Left renal pelvis (tissue), 4 donors: ENCODE measurements at places on chromosomes 5 and 9. TPM values are rescaled to one million over a fixed set of nuclear protein-coding genes. Genes with fewer than 3 reads are reported as not detected.
A peak's percentile ranks its signal among the peaks of the same experiment; 100 is the strongest.

The PLEKHG4B gene
- polyA plus RNA-seq: 17.1 TPM

The ALDOB gene
- polyA plus RNA-seq: 689 TPM

The LECT2 gene
- polyA plus RNA-seq: 1.3 TPM

The BTNL3 gene
- 0.10 TPM for polyA plus RNA-seq

DNA sequence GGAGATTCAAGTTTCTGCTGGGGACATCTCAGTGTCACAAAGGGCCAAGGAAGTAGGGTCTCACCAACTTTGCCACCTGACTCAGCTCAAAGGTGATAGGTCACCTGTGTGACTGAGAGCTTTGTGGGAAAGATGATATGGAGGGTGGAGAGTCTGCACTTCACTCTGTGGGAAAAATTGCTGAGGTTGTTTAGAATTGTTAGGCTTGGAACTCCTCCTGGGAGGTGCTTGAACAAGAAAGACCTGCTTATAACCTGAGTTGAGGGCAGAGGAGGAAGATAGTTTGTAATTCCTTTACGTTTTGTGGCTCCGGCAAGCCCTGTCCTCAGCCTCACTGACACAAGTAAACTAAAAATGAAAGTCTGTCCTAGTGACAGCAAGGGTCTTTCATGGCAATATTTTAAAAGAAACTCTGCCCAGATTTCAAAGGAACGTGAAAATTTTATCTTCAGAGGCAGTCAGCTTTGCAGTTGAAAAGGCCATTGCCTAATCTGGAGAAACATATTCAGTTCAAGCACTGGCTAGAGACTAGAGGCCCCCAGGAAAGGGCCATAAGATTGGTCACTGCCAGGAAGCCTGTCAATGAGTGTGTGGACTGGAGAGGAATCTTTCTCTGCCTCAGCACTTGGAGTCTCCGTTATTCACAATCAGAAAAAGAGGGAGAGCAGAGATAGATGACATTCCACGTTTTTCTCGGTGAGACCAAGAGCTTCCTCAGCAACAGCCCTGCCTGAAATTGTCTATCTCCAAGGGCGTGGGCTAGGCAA, 23.2 kb downstream of the PCDHAC2 start:
- DNase-seq: no peak

GRCh38 chr5:132674671-132675506, 1.1 kb downstream of the IL4 start:
- no peak for DNase-seq

GRCh38 chr9:15213249-15213648, 93.8 kb downstream of the TTC39B start:
- no peak for DNase-seq

DNA sequence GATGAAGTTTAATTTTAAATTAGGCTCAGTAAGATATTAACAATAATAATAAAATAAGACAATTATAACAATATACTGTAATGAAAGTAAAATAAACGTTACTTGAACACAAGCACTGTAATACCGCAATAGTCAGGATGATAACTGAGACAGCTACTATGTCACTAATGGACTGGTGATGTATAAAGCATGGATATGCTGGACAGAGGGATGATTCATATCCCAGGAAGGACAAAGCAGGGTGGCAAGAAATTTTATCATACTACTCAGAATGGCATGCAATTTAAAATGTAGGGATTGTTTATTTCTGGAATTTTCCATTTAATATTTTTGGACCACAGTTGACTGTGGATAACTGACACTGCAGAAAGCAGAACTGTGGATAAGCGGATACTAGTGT, 196.9 kb downstream of the VPS13A start:
- no peak for DNase-seq

DNA sequence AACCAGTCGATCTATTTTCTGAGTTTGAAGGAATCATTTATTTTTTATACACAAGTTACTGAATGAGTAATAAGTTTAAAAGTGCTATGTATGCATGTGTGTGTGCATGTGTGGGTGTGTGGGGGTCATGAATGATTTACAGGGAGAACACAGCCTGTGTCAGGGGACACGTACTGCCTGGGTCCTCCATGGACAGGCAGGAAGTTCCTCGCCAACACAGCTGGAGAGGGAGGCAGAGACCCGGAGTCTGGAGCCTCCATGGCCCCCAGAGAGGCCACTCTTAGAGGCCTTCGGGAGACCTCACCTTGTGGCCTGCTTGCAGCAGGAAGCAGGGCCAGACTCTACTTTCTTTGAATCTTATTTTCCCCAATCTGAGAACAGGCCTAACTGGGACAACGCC, 144.7 kb downstream of the GABBR2 start:
- no peak for DNase-seq

- no peak for DNase-seq
Measured at GRCh38 chr5:172383191-172383802, 71.0 kb downstream of the SH3PXD2B start.

GRCh38 chr5:56950626-56951125, 1.2 kb downstream of the MIER3 start:
- DNase-seq: peak; percentile 59

GRCh38 chr9:123318202-123318601, 37.8 kb upstream of the CRB2 start:
- DNase-seq: no peak
